ENCODE measurements at places on chromosomes 1 and 21.

DNA sequence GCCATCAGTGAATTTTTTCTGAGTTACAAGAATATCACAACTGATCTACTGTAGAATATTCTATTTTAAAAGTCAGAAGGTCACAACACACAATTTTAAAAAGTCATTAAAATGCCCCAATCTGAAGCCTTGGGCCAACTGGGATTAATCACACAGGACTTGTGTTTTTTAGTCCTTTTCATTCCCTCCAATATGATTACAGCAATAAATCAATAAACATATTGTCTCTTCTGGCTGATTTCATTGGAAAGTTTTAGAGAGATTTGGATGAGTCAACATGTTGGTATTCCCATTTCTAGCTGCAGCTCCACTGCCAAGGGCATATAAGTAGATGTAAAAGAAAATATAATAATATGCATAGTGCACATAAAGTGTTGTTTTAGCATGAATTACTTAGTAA is 85.8 kb downstream of the NIBAN1 start:
- DNase-seq, result no peak

DNA sequence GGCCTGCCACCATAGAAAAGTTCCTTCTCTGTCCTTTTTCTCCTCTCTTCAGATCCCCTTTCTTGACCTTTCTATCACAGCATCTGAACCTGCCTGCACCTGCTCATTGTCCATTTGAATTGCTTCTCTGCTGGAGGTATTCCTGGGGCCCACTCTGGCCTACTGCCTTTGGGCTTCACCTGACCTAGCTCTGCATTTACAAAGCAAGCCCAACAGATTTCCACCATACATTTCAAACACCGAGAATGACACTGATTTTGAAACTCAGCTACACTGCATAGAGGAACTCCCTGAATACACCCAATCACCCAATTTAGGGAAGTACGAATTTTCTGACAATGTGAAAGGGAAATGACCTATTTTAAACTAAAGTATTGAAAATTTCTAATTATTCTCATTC is 284.5 kb upstream of the USP25 start:
- no peak for DNase-seq

GRCh38 chr1:41536361-41536802 is 51.9 kb upstream of the EDN2 start:
- no peak for DNase-seq

GRCh38 chr1:119752592-119752991 is 16.1 kb downstream of the HMGCS2 start:
- no peak for DNase-seq

GRCh38 chr1:177700856-177701255 is 269.0 kb downstream of the SEC16B start:
- no peak for DNase-seq

GRCh38 chr21:28734522-28735175 is 258.0 kb downstream of the LTN1 start:
- no peak for DNase-seq

DNA sequence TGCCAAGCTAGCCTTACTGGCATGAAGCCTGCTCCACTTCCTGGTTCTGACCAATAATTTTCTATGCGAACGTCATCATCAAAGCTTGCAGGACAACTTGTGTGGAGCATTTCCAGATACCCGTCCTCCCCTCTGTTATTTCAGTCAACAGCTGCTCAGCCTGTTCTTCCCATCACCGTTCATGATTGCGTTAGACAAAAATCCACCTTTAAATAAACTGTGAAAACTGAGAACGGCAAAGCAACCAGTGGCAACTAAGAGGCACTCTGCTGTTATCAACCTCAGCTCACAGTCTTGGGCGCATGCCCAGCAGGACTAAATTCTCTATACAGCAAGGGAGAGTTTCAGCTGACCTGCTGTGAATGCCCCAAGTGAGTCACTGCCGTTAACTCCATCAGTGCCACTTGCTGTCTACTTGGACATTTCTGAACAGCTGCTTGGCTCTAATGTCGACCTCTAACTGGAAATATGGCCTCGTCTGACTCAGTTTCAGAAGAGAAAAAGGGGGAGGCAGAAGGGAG is 207.4 kb upstream of the RUNX1 start:
- no peak for DNase-seq

DNA sequence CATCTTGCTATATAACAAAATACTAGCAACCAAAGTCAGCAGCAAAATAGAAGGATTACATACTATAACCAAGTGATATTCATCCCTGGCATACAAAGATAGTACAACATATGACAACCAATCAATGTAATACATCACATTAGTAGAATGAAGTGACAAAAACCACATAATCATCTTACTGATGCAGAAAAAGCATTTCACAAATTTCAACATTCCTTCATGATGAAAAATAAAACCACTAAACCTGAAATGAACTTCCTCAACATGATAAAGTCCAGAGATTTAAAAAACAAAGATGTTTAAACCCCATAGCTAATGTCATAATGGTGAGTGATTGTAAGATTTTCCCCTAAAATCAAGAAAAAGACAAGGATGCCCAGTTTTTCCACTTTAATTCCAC is 18.6 kb downstream of the RO60 start:
- DNase-seq, result no peak

GRCh38 chr1:149885339-149886120 is 13.8 kb upstream of the BOLA1 start:
- DNase-seq, result peak; percentile 71

DNA sequence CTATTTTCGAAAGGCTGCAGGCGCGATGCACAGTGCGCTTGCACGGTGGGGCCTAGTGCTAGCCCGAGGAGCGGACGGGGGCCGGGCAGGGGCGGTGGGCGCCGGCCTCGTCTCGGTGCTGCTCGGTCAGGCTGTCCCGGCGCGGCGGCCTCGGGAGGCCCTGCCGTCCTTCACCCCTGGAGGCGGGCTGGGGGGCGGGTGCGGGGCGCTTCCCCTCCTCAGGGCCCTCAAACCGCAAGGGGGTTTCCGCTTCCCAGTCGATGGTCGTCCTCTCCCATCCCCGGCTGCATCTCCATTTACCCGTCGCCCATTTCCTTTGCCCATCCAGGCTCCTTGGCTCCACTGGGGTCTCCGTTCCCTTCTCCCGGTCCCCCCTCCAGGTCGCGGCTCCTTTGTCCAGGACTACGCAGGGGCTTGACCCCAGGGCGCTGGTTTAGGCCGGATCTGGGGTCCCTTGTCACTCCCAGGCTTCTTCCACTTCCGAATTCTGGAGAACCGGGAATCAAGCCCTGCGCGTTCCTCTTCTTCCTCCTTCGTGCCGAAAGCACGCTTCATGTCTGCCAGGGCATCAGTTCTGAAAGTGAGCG is 196.3 kb upstream of the LMO4 start:
- no peak for DNase-seq

DNA sequence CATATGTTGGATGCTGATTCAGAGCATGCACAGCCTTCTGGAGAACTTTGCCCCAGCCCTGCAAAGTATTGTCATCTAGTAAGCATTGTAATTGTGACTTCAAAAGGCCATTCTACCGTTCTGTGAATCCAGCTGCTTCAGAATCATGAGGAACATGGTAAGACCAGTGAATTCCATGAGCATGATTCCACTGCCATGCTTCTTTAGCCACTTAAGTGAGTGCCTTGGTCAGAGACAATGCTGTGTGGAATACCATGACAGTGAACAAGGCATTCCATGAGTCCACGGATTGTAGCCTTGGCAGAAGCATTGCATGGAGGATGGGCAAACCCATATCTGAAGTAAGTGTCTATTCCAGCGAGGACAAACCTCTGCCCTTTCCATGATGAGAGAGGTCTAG is 123.7 kb downstream of the S1PR1 start:
- no peak for DNase-seq

GRCh38 chr1:179023946-179024650 is 1.6 kb upstream of the FAM20B start:
- no peak for DNase-seq

DNA sequence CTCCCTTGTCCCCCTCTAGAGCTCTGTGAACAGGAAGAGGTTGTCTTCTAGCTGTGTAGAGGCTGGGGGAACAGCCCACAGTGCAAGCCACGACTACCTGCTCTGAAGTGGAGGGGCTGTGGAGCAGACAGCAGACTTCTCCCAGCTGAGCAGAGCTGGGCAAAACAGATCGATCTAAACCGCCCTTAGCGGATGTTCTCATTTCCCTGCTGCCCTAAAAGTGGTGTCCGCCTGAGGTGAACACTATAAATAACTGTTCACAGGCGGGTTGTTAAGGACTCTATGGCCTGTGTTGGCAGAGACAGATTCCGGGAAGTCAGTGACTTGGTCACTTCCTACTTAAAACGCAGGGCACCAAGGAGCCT is 203.2 kb downstream of the RHOU start:
- peak; percentile 5 for DNase-seq

DNA sequence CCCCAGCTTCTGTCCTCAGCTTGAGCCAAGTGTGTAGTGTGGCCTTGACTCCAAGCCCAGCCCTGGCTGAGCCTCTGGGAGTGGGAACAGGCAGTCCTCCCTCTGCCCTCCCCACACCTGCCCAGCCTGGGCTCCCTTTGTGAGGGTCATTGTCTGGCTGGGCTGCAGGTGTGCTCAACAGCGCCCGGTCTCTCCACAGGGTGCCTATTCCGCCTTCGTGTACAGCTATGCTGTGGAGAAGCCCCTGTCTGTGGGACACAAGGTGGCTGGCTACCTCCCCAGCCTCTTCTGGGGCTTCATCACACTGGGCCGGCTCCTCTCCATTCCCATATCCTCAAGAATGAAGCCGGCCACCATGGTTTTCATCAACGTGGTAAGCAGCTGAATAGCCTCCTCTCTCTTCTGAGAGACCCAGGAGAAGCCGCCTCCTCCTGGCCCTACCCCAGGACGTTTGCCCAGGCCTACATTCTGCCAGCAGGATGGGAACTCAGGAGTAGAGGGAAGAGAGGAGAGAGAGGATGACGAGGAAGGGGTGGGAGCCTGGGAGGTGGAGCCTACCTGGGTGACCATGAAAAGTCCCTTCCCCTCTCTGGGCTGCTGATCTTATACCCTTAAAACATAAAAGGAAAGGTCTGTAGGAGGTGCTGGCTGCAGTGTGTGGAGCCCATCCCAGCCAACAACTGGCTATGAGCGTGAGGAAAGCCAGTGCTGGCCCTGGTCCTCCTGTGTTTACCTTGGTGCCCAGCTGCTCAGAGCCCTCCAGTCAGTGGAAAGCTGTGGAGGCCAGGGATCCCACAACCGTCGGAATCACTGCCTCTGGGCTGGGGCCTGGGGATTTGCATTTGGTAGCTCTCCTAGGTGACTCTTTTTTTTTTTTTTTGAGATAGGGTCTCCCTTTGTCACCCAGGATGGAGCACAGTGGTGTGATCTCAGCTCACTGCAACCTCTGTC is 45.7 kb downstream of the ELK4 start:
- DNase-seq, result no peak

DNA sequence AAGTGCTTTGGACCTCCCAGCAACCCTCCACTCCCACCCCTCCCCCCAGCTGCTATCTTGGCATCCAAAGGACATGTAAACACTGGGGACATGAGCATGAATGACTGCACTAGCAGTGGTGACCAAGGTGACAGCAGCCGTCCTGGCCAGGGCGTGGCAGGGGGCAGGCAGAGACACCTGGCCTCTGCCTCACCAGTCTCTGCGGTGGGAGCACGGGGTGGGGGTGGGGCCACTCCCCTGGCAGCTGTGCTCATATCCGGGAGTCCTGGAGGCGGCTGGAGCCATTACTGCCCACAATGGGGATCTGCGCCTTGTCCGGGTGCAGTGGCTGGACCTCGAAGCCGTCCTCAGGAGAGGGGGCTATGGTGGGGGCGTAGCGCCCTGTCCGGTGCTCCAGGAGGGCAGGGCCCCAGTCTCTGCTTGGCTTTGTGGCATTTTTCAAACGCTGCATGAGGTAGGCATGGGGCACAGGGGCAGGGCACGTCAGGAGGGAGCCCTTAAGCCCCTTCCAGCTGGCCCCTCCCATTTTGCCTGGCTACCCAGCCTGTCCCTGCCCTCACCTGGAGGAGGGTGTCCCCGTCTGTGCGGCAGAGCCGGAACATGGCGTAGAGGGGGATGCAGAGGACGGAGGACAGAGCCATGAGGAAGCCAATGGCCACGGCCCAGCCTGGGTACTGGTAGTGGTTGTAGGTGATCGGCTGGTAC is 6.0 kb downstream of the CCDC24 start:
- no peak for DNase-seq

GRCh38 chr1:201676197-201676596 is 137.3 kb downstream of the NAV1 start:
- DNase-seq, result no peak

GRCh38 chr21:16942703-16943102 is 570.1 kb upstream of the CXADR start:
- no peak for DNase-seq

- no peak for DNase-seq
Observed at GRCh38 chr21:22076471-22076870, 1078.3 kb downstream of the NCAM2 start.

DNA sequence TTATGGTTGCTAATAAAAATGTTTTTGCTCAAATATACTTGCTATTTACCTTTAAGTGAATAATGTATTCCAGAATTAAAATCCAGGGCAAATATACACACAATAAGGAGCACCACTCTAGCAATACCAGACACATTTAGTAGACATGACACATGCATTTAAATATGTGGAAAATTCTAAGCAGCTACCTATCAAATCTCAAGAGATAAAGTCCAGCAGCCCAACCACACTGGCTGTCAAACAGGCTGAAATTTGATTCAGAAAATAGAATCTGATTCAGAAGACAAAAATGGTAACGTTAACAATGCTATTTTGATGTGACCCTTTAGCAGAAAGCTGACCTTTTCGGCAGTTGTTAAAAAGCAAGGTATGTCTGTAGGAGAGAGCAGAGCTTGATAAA is 42.3 kb downstream of the PLEKHO1 start:
- no peak for DNase-seq

DNA sequence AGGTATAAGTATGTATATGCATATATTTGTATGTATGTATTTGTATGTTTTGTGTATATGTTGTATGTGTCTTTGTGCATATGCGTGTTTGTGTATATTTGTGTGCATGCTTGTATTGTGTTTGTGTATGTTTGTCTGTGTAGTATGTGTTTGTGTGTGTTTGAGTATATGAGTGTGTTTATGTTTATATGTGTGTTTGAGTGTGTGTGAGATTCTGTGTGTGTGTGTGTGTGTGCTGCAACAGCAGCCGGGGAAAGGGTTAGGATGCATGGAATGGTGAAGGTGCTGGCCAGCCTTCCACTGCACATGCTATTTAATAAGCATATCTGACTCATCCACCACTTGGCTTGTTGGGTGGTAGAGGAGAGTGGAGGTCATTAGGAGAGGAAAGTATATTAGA is 46.6 kb upstream of the RAB4A start:
- DNase-seq, result no peak

GRCh38 chr1:49059087-49059486 is 282.4 kb upstream of the BEND5 start:
- no peak for DNase-seq

DNA sequence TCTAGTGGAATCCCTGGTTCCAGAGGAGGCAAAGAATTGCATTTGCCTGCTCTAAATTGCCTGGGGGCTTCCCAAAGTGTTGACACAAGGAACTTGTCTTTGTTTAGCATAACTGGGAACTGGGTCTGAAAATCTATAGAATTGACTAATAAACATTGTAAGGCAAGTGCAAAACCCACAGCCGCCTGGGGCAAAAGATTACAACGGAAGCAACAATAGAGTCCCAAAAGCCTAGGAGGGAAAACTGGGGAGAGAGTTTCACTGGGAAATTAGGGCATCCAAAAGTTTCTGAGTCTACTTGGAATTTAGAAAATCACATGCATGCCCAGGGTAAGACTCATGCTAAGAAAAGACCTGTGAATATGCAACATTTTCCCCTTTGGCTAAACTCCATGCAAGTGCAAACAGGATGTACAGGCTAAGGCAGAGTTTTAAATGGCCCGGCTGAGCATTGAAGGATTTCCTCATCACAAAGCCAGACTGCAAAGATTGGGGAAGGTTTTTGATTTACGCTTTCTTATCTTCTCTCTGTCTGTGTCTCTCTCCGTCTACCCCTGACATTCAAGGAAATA is 725.3 kb upstream of the NCAM2 start:
- no peak for DNase-seq

- no peak for DNase-seq
Observed at GRCh38 chr1:27290581-27290980, 31.4 kb upstream of the TMEM222 start.
